CD4-positive, alpha-beta T cell treated with Interleukin-15 for 4 hours (primary cell): ENCODE measurements at places on chromosomes 3 and 15.

DNA sequence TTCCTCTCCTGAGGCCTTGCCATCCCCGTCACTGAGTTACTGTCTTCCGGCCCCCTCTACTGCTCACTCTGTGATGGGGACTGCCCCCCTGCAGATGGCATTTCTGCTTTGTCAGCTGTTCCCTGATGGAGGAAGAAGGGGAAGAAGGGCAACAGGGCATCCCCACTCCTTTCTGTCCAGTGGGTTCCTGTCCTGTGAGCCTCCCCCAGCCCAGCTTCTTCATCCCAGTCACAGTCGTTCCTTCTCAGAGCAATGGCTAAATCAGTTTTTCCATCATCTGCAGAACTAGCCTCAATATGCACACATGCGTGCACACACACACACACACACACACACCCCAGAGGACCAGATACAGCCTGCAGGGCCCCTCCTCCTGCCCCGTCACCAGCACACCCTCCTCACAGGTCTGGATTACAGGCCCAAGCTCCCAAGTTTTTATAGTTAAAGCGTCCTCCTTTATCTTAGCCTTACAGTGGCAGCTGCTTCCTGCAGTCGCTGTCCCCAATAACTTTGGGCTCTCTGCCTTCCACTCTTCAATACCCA, 21.4 kb downstream of the ALDH1L1 start:
- no peak for DNase-seq

- DNase-seq = peak; percentile 29
Observed at GRCh38 chr3:170355738-170356595, 1.5 kb upstream of the SKIL start.

DNA sequence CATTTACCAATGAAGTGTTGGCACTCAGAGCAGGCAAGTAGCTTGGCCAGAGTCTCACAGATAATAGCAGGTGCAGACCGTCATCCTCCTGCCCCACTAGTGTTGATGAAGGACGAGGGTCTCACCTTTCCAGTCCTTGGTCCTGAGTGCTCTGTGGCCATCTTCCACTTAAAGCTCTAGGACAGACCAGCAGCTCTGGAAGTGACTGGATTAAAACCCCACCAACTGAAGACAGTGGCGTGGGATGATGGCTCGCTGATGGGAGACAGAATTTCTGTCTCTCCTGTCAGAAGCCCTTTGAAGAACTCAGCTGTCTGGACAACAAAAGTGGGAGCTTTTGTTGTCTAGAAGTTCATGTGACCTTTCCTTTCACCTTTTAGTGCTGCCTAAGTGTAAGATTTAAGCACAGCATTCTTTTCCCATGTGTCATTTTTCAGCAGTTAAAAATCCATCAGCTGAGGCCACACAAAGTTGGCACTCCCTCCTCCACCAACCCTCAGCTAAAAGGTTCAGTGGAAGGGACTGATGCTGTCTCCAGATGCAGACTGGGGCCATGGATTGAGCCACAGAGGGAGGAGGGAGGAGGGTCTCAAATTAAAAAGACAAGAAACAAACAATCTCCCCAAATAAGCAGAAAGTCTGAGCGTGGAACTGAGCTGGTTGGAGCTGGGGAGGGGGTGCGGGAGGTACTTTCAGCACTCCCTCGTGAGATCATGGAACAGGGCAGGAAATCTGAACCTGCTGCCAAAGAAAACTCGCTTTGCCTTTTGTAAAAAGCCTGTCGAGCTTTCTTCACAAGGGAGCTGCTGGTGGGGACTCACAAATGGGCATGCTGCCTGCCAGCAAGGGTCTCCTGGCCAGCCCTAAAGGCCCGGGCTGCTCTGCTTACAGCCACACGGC, 148.5 kb upstream of the CTDSPL start:
- no peak for DNase-seq

- no peak for DNase-seq
Observed at GRCh38 chr3:46116996-46117395, 89.7 kb upstream of the XCR1 start.

GRCh38 chr3:84891851-84892250, 66.9 kb upstream of the CADM2 start:
- DNase-seq = no peak

- no peak for DNase-seq
Observed at GRCh38 chr3:188229177-188229576, 75.2 kb downstream of the LPP start.

DNA sequence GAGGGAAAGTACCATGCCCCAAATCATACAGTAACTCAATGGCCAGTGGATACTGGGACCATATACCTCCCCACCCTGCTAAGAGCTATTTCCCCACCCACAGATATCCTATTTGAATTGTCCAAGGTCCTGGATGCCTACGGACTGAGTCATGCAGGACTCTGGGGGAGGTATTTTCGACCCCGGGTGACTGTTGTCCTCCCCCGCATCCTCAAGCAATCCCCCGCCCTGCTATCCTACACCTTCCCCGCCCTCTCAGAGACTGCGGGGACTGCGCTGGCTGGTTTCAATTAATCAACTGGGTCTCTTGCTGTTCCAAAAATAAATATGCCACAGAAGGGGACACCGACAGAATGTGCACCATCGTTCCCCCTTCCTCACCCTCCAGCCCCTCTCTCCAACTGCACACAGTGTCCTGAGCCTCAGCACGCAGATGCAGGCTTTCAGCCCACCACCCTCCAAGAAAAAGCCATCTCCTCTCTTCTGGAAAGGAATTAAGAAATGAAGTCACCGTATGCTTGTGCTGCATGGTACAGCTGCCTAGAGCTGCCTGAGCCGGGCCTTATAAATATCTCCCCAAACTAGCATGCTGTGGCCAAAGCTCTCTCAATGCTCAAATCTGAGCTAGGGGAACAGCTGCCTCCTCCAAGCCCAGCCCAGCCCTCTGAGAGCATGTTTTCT, 8.1 kb downstream of the CAV3 start:
- no peak for DNase-seq

- DNase-seq = peak; percentile 47
Observed at GRCh38 chr3:119098619-119099222, 47.2 kb upstream of the TEX55 start.

DNA sequence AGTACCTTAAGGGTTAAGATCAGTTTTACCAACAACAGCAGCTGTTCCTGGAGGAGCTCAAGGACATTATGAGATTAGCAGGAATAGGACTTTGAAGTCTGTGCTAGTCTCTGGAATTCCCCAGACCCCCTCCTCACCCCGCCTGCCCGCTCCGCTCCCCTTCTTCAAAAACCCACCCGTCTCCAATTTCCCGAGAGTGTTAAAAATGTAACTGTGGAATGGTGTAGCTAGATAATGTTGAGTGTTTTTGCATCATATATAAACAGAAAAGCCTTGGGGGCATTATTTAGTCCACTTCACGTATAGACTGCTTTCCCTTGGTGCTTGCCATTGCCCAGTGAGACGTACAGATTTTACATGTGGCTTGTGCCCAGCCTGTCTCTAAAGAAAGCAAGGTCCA, 65.0 kb upstream of the SEMA6D start:
- DNase-seq = no peak

- DNase-seq = no peak
Observed at GRCh38 chr3:12946649-12947316, 105.4 kb upstream of the RPL32 start.

- DNase-seq = no peak
Observed at GRCh38 chr3:147421184-147421912, 12.2 kb downstream of the ZIC1 start.

GRCh38 chr3:48738926-48739616, 22.1 kb upstream of the IP6K2 start:
- no peak for DNase-seq

DNA sequence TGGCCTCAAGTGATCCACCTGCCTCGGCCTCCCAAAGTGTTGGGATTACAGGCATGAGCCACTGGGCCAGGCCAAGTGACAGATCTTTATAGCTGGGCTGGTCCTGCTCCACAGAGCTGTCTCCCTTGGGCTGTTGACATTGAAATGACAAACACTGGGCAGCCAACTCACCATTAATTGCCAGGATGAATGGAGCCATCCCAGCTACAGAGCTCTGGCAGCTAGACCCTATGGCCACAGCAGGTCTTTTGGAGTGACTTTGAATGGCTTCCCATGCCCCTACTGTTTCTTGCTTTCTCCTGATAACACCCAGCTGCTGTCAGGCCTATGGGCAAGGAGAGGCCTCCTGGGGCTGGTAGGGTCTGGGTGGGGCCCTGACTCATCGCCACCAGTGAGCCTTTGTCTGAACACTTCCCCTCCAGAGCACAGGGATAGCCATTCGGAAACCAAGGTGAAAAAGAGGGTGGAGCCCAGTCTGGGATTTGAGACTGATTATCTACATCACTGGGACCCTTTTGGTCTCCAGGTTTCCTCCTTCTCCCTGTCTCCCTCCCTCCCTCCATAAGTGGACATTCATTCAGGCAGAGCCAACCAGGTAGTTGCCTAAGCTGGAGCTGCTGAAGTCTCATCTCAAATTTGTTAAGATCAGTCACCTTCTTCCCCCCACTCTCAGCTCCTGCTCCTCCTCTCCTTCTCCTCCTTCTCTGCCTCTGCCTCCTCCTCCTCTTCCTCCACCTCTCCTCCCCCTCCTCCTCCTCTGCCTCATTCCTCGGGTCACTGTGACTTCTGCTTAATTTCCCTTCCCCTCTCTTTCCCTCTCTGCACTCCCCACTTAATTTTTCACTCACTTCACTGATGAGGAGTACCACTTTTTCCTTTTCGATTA, 34.0 kb downstream of the BHLHE40 start:
- DNase-seq = no peak

DNA sequence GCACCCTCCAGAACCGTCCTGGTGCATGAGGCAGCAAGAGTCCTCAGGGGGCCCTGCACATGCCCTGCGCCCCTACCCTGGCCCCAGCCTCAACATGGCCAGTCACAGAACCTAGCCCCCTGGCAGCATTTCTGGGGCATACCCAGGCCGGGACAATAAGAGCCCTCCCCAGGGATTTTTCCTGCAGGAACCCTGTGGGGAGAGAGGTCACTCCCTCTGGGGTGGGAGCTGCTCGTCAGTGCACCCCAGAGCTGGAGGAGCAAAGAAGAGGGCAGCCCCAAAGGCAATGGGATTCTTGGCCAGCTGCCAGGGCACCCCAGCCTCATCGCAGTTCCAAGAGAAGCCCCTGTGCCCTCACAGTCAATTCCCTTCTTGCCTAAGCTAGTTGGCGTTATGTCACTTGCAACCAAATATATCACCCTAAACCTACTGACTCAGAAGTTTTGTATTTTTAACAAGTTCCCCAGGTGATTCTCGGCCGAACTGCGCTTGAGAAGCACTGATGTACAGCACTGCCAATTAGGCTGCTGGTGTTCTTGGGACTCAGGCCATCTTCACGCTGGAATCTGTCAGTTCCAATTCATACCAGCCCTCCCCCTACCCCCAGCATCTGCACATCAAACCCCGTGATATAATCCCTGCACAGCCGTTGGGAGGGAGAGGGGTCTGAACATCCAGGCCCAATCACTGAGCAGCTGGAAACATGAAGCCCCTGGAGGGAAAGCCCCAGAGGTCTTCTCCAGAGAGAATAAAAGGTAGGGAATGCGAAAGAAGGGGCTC, 87.5 kb upstream of the PRR20G start:
- DNase-seq = no peak

DNA sequence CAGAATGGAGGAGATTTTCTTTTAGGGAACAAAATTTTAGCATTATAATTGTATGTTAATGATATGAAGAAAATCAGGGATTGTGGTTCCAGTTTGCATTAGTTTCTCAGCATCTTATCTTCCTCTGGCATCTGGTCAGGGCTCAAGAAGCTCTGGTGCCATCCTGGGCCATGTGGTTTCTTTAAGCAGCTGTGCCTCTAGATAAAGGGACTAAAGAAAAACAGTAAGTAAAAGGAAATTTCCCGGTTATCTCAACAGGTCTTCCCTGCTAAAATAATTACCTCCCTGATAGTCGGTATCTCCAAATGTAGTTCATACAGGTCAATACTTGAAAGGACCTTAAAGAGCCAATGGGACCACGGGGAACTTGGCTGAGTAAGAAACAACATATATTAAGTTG, 375.1 kb upstream of the RBMS3 start:
- no peak for DNase-seq

DNA sequence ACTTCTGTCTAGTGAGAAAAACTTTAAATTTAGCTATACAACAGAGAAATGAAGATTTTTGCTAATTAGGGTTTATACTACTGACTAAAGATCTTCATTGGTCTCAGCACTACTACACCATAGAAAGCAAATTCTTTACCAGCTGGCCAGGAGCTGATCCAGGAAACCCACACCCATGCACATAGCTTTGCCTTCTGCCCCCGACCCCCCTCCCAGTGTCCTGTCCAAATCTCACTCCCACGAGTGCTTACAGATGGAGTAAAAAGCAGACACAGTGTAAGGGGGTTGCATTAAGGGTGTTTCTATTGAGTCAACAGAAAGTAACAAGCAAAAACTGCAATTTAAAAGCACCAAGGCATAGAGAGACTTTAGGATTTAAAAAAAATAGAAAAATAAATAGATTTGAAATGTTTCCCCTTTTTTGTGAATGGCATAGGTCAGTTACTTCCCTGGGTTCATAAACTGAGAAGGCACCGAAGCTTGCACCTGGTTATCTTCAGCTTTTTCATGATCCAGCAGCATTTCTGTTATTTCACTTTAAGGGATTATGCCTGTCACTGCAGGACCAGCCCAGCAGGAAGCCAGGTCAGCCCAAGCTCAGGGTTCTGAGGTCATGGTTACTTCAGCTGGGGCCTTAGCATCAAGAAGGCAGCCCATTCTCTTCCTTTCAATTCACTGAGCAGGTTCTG, 124.3 kb downstream of the CTNNB1 start:
- no peak for DNase-seq

DNA sequence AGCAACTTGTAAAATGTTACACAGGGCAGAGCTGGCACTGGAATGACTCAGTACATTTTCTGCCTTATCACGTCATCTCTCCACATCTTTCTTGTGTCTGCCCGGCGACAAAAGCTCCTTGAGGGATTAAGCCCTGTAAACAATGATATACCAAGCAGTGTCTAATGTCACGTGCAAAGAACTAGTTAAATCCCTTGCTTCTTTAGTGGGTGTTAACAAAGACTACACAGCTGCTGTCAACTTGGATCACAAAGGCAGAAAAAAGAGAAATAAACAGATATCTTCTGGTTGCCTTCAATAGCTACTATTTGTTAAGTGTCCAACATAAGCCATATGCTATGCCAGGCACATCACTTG, 48.1 kb upstream of the FRMD4B start:
- DNase-seq = no peak

DNA sequence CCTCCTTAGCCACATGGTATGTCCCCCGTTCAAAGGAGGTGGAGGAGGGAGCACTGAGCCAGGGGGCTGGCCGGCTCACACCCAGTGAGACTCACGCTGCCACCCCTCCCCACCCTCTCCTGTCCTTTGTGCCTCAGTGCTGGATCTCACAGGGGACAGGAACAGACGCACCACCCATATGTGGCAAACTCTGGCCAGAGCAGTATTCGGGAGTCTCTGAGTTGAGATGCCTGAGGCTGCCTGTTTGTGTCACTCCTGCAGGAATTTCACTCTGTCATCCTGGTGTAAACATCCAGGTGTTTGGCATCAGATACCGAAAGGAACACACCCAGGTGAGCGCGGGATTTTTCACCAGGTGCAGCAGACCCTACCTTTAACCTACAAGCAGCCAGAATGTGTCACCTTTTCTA, 25.7 kb downstream of the RGMA start:
- DNase-seq = no peak
